ENCODE measurements at places on chromosomes 2 and 18.

GRCh38 chr2:227471412-227471811, 544 bp upstream of the AGFG1 start:
- DNase-seq, result no peak

- no peak for DNase-seq
Measured at GRCh38 chr2:96082211-96083063, 33.9 kb downstream of the ADRA2B start.

DNA sequence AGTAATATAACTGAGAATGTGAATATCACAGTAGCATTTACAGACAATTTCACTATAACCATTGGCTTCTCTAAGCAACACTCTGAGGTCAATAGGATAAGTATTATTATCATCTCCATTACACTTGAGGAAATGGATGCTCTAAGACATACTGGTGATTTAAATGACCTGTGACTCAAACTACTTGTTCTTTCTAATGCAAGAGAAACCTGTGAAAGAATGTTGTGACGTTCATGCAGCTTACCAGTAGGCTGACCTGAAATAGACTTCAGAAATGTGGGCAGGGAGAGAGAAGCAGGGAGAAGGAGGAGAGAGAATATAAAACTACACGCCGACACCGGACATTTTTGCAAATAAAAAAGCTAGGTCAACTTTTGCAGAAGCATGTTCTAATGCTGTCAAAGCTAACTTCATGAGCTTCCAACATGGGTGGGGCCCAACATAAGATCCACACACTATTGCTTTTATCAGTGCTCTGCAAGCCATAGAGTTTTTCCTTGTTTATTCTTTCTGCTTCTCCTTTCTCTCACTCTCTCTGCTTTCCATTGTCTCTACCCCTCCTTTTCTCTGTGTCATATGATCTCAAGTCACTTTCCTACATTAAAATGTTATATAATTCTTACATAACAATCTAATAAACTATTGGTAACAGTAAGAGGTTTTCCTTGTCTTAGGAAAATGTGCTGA, 217.6 kb upstream of the FN1 start:
- DNase-seq, result no peak

GRCh38 chr2:68726608-68727367, 7.8 kb upstream of the ARHGAP25 start:
- peak; percentile 26 for DNase-seq

- DNase-seq, result no peak
Measured at GRCh38 chr2:115199966-115200365, 757.5 kb downstream of the DPP10 start.

DNA sequence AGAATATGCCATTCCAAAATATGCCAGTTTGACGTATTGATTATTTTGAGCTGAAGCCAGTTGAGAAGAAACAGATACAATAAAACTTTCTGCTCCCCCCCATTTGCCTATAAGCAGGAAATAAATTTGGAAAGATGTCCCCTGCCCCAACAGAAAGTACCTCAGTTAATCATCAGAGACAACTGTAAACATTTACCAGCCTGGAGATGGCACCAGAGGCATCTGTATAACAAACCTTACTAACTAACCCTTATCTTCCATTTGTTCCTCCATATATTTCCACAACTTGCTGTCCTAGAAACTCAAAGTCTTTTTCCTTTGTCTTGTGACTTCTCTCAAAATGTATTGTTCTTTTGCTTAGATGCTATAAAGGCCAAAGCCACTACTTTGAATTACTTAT, 93.8 kb downstream of the AKAIN1 start:
- no peak for DNase-seq

DNA sequence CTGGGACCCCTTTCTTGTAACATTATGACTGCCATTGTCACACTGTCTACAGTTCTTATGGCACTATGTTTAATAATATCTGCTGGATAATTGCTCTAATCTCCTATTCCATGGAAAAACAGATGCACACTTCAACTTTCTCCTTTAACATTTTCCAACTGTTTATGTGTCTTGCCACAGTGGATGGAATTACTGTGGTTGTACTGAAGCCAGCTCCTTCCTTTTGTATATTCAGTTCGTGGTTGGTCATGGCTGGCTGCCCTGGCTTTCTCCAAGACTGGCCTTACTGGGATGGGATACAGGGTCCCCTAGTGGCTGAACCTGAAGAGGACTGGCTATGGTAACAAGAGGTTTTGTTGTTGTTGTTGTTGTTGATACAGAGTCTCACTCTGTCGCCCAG, 113.9 kb downstream of the SS18 start:
- DNase-seq, result no peak

GRCh38 chr18:32219431-32220018, 29.7 kb downstream of the MEP1B start:
- DNase-seq, result no peak

- DNase-seq, result no peak
Measured at GRCh38 chr2:10320933-10321332, 18.2 kb downstream of the HPCAL1 start.

DNA sequence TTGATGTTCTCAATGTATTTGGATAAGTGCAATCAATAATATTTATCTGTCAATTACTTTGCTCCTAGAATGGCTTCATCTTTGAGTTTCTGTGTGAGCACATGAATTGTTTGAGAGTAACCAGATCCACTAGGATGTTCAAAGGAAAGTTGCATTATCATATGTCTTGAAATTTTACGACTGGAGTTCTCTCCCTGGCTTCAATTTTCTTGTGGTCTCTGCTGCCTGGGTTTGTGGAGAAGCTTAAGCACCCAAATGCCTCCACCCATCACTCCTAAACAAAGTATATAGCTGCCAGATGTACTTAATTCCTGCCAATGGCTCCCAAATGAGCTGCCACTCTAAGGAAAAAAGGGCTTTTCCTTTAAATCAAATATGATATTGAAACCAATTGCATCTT, 1149.4 kb upstream of the ZEB2 start:
- DNase-seq, result no peak

DNA sequence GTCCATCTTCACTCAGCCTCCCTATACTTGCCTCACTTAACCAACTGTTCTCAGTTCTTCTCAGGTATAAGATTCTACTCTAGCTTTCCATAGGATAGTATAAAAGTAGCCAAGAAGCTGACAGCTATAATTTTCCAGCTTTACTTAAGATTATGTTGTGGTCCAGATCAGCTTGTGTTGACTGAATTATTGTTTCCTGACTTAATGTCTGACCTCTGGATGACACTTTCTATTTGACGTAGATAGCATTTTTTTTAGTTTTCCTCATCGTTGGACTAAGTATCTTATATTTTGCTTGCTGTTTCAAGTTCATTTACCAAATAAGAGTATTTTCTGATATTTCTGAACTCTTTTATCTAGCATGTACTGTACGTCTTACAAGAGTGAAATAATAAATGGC, 1272.5 kb upstream of the CDH2 start:
- no peak for DNase-seq

DNA sequence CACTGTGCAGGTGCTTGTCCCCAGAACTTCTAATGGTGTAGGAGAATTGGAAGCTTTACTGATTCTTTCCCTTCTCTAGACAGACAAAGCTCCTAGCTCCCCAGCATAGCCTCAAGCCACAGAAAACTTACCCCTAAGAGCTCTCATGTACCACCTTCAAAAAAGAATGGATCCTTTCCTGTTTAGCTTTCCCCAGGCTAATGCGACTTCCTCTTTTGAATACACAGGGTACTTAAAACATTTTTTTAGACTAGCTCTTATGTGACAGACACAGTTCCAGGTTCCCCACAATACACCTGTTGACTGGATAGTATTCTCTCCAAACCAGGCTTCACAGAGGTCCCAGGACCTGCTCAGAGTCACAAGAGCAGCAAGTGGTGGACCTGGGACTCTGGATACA, 8.3 kb downstream of the CTAGE1 start:
- DNase-seq, result no peak

- no peak for DNase-seq
Measured at GRCh38 chr18:58394602-58395425, 234.1 kb downstream of the ALPK2 start.

- DNase-seq, result no peak
Measured at GRCh38 chr2:82412021-82412420, 2047.1 kb downstream of the SUCLG1 start.

DNA sequence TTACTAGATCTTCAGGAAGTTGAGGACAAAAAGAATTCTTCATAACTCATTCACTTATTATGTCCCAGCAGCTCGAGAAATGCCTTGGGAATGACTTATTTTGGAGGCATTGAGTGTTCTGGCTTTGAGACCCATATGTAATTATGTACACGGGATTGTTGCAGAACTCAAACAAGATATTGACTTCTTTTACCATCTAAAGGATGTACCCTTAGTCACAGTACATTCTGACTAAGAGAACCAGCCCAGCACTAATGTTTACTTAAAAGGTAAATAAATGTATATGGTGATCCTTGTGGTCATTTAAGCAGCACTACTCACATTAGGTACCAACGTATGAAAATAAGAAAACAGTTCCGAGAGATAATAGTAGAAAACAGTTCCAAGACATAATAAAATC, 268.9 kb downstream of the ADCYAP1 start:
- no peak for DNase-seq

GRCh38 chr18:75205514-75206132, 3.3 kb downstream of the PTGR3 start:
- no peak for DNase-seq

GRCh38 chr2:143622106-143622505, 492.9 kb downstream of the ARHGAP15 start:
- DNase-seq, result no peak

GRCh38 chr2:17309741-17310339, 208.4 kb downstream of the RAD51AP2 start:
- peak; percentile 88 for DNase-seq

DNA sequence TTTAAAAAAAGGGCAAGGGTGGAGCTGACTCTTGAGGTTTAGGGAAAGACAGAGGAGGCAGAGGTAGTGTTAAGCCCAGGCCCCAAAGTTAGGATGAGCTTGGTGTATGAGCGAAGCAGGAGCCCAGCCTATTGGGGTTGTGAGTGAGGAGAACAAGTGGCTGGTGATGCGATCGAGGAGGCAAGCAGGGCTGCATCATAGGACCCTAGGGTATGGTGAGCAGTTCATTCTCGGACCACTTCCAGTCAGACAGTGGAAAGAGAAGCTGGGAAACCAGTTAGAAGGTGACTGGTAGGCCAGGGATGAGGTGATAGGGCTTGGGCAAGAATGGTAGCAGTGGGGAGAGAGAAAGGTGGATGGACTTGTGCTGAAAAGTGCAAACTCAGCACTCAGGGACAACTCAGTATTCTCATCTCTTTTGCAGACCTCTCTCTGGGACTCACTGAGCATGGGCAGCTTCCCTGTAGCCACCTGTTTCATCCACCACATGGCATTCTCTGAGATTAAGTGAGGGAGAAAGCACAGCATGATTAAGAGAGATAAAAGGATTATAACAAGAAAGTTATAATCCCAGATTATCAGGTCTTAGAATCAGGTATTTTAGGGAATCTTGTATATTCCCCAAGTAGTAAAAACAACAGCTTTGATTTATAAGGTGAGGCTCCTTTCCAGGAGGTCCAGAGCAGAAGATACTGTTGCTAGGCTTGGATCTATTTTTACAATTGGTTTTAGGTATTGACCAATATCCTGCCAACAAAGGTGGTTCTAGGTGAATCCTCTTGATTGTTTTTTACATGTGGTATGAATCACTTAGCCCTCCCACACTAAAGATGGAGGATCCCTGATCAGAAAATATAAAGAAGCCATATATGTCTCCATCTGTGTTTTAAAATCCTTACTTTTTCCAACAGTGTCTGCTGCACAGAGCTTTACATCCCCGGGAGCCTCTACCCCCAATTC, 38.3 kb downstream of the XRCC5 start:
- no peak for DNase-seq

- DNase-seq, result no peak
Measured at GRCh38 chr2:29010946-29011345, 29.8 kb downstream of the TOGARAM2 start.

DNA sequence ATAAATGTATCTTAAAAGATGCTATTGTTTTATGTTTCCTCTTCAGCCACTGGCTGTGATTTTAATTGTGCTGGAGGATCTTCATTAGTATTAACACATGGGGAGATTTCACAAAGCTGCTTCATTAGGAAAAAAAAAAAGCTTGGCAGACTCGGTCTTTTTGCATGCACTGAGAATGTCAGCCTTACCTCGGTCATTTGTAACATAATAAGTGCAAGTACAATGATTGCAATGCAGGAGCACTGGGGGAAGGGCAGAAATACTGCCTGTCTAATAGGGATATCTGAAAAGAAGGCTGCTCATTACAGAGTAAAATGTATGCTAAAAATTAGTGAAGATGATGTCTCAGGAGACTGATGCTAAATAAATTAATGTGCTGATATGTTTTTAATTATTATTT, 1.3 kb upstream of the BAZ2B start:
- DNase-seq, result no peak

- no peak for DNase-seq
Measured at GRCh38 chr2:175034716-175035115, 29.5 kb upstream of the CHN1 start.

- DNase-seq, result no peak
Measured at GRCh38 chr2:196365923-196366322, 194.5 kb upstream of the STK17B start.

- no peak for DNase-seq
Measured at GRCh38 chr2:220442012-220442411, 814.6 kb downstream of the SLC4A3 start.

GRCh38 chr2:96596596-96596995, 41.5 kb downstream of the KANSL3 start:
- DNase-seq, result no peak

- no peak for DNase-seq
Measured at GRCh38 chr2:33100921-33101320, 154.2 kb downstream of the LTBP1 start.

DNA sequence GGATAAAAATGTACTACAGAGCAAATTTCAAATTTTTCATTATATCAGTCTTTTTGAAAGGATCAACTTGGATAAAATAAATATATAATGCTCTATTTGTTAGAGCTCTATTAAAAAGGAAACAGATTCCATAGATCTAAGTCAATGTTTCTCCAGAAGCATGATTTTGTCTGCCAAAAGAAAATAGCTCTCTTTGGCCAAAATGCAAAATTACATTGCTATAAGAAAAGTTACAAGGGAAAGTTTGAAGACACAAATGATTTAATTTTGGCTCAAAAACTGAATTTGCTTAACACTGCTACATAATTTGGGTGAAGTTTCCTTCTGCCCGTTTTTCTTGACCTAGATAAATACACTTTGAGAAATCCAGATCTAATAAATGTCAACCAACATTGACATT, 15.7 kb downstream of the C2orf69 start:
- DNase-seq, result no peak

GRCh38 chr2:12665334-12665733, 51.4 kb upstream of the TRIB2 start:
- DNase-seq, result no peak

DNA sequence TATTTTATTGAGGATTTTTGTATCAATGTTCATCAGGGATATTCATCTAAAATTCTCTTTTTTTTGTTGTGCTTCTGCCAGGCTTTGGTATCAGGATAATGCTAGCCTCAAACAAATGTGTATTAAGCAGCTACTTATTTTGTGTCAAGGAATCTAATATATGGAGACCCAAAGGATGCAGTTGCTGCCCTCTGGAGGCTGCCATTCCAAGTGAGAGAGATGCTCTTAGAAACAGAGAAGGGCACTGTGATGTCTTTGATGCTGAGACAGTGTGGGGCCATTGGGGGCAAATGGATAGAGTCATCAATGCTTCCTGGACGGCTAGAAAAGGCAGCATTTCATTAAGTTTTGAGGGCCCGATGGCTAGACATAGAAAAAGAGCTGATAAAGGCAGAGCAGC, 292.6 kb downstream of the SETBP1 start:
- no peak for DNase-seq

All from SW480 (cell line).